ENCODE measurements at places on chromosomes 4 and X.

DNA sequence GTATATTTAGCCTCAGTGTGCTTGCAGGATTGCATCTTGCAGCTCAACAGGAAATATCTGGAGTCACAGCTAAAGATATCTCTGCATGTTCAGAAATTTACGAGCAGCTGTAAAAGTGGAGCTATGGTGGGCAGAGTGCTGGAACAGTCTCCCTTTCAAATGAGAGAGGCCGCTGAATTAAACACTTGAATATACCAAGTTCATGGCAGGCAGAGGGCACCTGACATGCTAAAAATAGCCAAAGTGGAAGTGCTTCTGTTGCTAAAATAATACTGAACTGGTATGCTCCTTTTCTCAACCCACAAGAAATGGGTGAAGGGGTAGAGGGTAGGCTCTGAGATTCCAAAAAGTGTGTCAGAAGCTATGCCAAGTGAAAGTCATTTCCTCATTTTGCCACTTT is 98.1 kb downstream of the MGST2 start:
- DNase-seq, result no peak

GRCh38 chrX:51487960-51488267 is 8.5 kb downstream of the NUDT11 start:
- DNase-seq, result no peak

DNA sequence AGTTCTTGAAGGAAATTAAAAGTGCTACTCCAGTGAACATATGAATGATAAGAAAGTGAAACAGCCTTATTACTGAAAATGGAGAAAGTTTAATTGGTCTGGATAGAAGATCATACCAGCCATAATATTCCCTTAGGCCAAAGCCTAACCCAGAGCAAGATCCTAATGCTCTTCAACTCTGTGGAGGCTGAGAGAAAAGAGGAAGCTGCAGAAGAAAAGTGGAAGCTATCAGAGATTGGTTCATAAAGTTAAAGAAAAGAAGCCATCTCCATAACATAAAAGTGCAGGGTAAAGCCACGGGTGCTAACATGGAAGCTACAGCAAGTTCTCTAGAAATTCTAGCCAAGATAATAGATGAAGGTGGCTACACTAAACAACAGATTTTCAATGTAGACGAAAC is 85.5 kb upstream of the ATOH1 start:
- no peak for DNase-seq

GRCh38 chr4:27217261-27217769 is 356.7 kb downstream of the STIM2 start:
- DNase-seq, result no peak

- no peak for DNase-seq
These were observed 36.7 kb downstream of the CCSER1 start for GRCh38 chr4:90163872-90164271.
